GM13976 (cell line): ENCODE measurements at places on chromosomes 5 and 9.

GRCh38 chr5:158492136-158492535 lies 607.6 kb downstream of the EBF1 start:
- DNase-seq: no peak

DNA sequence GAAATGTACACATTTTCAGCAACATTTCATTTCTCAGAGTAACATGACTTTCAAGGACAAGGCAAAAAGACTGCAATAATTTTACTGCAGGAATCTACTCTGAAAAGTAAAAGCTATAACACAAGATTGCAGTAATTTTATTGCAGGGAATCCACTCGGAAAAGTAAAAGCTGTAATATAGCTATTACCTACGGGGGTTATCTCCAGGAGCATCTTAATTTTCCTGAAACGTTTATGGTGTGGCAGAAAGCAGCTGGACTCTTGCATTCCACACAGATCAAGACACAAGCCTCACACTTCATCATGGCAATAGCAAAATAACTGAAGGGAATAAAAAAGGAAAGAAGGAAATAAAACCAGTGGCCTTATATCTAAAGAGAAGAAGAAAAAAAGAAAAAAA lies 171.2 kb downstream of the TSSK1B start:
- DNase-seq: no peak

DNA sequence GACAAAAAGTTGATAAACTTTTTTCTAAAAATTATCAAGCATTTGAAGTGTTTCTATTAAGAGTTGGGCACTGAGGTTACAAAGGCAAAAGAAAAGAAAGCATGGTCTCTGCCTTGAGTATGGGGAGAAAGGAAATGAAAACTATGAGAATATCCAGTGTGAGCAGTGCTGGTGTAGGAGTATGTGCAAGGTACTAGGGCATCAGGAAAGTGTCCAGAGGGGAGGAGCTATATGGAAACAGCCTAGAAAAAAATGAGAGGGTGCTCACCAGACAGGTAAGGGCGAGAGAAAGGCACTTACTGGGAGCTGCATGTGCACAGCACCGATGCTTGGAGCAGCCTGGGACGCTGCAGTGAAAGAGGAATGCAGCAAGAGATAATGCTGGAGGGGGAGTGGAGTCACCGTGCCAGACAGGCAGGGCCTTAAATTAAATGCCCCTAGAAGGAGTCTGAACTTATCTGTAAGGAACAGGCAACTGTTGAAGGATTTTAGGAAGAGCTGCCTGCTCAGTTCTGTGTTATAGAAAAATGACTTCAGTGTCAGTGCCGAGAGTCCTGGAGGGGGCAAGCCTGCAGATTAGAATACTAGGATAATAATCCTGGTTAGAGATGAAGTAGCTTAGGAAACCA lies 14.0 kb downstream of the MCC start:
- DNase-seq: no peak

GRCh38 chr5:1186351-1187233 lies 14.8 kb upstream of the SLC6A19 start:
- no peak for DNase-seq

DNA sequence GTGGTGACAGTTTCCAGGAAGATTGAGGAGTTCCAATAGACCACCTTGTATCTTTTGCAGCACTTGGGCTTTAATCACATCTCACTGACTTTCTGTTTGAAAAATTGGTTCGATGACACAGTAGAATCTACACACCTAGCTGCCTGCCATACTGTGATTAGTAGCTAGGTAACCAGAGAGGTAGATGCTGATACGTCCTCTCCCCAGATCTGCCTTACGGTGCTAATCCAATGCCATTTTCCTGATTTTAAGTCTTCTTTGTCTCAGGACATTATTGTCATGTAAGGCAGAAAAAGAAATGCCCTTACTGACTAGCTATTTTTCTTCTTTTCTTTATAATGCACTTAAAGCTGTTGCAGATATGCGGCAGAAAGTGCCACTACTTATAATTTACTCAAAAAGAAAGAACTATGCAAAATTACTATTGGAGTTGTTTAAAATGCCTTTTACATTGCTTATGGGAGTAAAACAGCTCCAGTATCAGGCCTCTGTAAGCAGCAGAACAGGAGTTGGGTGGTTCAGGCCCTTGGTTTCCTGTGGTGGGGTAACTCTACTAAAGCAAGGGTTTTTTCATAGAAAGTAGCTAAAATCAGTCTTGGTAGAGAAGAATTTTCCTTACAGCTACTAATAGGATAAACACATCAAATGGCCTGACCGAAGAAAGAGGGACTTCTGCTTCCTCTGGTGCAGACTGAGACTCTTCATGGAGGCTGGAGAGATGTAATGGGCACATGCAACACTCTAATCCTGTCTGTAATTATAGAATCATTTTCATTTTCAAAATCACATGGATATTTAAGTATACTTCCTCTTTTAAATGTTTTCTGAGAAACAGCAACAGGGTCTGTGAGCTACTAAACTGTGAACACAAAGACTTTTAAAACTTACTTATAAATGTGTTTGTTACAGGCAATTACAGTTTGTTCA lies 177.2 kb downstream of the MAPKAP1 start:
- peak; percentile 41 for DNase-seq

- DNase-seq: no peak
These were observed 67.4 kb downstream of the LIX1 start for GRCh38 chr5:97074859-97075489.

DNA sequence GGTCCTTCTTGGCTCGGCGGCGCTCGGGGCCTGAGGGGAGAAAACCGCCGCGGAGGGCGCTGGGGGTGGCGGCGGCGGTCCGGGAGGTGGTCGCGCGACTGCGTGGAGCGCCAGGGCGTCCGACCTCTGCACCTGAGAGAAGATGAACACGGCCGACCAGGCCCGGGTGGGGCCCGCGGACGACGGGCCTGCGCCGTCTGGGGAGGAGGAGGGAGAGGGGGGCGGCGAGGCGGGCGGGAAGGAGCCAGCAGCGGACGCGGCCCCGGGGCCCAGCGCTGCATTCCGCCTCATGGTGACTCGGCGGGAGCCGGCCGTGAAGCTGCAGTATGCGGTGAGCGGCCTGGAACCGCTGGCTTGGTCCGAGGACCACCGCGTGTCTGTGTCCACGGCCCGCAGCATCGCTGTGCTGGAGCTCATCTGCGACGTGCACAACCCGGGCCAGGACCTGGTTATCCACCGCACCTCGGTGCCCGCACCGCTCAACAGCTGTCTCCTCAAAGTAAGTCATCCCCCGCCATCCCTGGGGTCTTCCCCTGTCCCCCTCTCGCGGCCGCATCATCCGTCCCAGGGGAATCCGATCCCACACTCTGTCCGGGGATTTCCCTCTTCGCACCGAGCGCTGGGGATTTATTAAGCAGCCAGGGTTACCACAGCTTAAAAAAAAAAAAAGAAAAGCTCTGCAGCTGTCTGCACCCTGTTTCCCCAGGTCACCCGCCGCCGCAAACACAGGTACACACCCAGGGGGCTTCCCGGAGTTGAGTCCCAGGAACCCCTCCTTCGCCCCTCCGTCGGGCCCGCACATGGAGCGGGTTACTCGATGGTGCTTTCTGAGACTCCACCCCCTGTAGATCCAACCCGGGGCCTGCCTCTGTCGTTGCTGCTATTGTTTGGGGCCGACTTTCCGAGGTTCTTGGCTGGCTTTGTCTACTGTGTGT lies at the start of gene GTF3C4:
GTF3C4 (plus strand) TSS at position 8 of the 935 bp plus-strand sequence; CDS start at position 143, 135 bp downstream.
- peak; percentile 95 for DNase-seq

GRCh38 chr5:157106630-157107461 lies 2.0 kb downstream of the HAVCR2 start:
- peak; percentile 50 for DNase-seq

DNA sequence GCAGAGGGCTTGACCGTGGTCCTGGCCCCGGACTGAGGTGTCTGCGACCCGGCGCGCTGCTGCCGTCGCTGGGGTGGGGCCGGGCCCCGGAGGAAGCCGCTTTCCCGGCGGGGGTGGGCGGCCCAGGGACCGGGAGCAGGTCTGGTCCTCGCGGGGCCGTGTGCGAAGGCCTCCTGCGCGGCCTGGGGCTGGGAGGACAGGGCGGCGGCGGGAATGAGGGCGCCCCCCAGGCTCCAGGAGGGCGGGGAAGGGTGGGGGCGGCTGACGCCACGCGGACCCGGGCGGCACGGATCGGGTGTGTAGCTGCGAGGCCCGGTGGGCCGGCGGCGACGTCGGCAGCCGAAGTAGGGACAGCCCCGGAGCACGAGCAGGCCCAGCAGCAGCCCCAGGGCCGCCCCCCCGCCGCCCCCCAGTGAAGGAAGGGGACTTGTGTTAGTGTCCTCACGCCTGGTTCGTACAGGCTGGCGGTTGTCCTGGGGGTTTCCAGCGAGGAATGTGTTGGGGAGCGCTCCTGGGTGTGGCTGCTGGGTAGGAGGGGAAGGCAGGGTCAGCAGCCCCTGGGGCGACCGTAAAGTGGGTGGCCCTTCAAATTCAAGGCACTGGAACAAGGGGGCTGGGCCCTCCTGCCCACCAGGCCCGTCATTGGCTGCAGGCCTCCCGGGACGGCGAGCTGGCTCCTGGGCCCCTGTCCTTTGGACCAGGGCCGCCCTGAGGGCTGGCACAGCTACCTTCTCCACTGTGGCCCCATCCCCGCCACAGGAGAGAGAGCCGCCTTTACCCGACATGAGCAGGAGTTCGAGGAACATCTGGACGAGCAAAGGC lies 597 bp upstream of the TMEM250 start:
- DNase-seq: no peak

GRCh38 chr5:1347571-1347970 lies 2.7 kb upstream of the CLPTM1L start:
- no peak for DNase-seq

- no peak for DNase-seq
These were observed 3.7 kb downstream of the ADGRV1 start for GRCh38 chr5:90562341-90562740.

GRCh38 chr5:1926071-1926440 lies 43.3 kb upstream of the IRX4 start:
- no peak for DNase-seq

DNA sequence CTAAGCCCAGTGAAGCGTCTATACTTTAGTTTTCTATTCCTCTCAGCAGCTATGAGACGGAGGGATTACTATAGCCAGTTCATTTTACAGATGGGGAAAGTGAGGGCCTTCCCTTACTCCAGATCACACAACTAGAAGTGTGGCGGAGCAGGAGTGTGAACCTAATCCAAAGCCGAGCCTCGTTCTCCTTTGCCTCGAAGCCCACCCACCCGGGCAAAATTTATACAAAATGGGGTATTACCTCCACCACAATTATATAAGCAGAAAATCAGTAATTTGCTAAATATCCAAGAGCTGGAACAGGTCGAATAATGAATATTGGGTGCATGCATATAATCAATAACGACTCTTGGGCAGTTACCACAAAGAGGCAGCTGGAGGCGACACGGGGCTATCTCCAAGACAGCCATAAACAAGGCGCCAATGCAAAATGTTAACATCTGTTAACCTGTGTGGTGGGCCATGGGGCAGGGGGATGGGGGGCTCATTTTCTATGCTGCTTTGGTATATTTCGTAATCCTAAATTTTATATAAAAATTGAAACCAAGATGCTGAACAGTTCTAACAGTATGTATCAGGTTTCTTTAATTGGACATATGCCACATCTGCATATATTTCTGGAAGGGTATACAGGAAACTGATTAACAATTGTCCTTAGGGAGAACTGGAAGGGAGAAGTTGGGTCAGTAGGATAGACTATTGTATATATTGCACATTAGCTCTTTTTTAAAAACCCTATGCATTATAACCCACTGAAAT lies 1.2 kb upstream of the RNF44 start:
- DNase-seq: no peak

DNA sequence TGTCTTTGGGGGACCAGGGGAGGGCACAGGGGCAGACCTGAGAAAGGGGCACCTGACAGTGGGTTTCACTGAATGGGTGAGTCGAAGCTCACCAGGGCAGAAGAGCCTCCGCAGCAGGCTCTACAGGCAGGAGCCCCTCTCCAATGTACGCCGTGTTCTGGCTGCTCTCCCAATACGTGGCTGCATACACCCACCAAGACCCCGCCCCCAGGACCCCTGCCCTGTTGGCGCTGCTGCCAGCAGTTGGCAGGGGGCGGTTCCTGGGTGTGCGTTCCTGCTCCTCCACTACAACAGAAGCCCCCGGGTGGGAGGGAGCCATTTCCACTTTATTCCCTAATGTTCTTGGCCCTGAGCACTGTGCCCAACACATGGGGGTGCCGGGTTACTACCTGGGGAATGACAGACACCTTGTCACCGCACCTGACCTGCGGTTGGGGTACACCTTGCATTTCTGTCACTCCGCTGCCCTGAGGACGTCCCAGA lies 30.3 kb downstream of the SARDH start:
- no peak for DNase-seq

DNA sequence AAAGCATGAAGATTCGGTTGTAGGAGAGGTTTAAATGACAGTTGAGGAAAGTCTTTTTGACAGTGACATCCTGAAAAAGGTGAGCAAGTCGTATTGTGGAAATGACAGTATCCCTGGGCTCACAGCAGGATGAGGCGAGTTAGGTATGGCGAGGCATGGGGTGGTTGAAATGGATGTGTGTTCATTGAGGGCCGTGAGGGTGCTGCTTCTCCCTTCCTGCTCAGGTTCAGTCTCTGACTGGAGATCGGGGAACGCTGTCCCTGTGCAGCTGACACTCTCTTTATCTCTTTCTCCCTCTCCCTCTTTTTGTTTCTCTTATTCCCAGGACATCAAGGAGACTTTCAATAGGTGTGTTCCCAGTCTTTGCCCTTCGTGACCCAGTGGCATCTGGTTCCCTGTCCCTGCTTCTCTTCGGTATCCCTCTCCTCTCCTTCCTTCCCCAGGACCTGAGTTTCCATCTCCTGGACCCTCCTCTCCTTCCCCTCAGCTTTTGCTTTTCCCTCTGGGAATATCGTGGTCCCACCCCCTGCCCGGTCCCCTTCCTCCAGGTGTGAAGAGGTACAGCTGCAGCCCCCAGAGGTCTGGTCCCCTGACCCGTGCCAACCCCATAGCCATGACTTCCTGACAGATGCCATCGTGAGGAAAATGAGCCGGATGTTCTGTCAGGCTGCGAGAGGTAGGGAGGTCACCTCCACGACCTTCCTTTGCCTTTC lies 10.2 kb downstream of the TRIM41 start:
- no peak for DNase-seq

GRCh38 chr9:99058964-99059921 lies 45.7 kb upstream of the TGFBR1 start:
- peak; percentile 64 for DNase-seq

DNA sequence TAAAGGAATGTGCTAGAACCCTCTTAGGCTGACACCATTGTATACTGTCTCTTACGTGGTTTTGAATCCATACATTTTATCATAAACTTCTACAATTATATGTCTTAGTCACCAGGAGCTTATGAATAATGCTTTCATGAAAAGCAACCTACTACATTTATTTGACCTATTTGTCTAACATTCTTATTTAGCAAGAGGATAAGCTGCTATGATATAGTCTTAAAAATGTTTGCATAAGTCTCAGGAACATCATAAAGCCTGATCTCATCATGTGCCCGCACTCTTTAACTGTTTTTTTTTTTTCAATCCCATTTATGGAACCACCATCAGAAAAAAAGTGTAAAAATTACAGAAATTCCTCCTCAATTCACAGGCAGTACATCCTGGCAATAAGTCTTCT lies 59.7 kb downstream of the CDH12 start:
- DNase-seq: no peak

- peak; percentile 75 for DNase-seq
These were observed 100.2 kb downstream of the PIK3R1 start for GRCh38 chr5:68315679-68316271.

GRCh38 chr9:82555031-82555430 lies 507.9 kb downstream of the RASEF start:
- DNase-seq: no peak

- no peak for DNase-seq
These were observed 365.7 kb downstream of the OSTF1 start for GRCh38 chr9:75454043-75454442.
